Fibroblast of the aortic adventitia (primary cell): ENCODE measurements at places on chromosomes 3 and 15.

DNA sequence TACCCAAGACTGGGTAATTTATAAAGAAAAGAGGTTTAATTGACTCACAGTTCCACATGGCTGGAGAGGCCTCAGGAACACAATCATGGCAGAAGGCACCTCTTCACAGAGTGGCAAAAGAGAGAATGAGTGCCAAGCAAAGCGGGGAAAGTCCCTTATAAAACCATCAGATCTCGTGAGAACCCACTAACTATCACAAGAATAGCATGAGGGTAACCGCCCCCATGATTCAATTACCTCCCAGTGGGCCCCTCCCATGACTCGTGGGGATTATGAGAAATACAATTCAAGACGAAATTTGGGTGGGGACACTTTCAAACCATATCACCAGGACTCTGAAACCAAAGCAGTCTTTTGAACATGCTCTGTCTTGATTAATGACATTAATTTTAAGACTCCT is 7.0 kb downstream of the RTP3 start:
- no peak for DNase-seq

DNA sequence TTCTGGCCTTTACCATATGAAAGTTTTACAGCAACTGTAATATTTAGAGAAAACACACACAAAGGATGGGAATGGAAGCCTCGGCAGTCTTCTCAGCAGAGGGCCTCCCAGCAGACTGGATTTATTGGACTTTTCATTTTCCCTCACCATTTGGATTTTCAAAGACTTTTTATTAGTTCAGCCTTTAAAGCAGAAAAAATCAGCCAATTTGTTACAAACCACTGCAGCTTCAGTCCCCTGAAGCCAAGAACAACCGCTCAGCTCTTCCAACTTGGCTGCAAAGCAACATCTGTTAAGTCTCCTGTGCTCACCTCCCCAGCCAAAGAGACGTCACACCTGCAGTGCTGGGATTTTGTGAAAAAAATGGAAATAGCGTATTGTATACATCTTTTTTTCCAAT is 120.8 kb downstream of the GMPS start:
- DNase-seq, result peak; percentile 21

- no peak for DNase-seq
These were observed 3.9 kb downstream of the HYAL2 start for GRCh38 chr3:50318615-50319014.

DNA sequence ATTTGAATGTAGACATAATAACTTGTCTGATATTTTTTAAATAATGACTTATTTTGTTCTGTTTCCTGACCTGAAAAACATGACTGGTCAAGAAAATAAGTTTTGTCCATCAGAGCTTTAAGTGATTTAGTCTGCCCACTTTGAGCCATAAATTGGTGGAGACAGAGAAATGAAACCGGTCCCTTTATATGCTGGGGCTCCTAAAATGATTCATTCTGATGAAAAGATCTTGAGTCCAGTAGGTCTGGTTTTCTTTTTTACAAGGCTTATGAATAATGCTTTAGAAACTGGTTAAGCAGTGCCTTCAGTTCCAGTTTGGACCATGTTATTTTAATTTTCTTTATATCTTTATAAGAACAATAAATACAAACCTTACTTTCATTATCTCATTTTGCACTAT is 293.2 kb downstream of the DIPK2A start:
- no peak for DNase-seq

DNA sequence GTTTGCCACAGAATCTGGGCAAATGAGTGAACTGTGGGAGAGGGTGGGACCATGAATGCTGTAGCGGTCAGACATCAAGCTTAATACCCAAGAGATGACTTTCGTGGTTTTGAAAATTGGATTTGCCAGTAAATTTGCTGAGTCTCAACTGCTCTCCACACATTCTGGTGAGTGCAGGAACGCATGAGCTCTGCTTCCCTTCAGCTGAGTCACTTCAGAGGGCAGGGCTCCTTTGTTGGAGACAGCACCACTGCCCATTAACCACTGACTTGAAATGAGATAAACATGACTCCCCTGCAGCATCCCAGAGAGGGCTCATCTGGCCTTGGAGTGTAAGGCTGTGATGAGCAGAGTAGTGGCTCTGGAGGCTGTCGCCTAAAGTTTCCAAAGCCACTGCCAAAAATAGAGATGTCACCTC is 22.6 kb downstream of the RARRES1 start:
- DNase-seq, result peak; percentile 99

DNA sequence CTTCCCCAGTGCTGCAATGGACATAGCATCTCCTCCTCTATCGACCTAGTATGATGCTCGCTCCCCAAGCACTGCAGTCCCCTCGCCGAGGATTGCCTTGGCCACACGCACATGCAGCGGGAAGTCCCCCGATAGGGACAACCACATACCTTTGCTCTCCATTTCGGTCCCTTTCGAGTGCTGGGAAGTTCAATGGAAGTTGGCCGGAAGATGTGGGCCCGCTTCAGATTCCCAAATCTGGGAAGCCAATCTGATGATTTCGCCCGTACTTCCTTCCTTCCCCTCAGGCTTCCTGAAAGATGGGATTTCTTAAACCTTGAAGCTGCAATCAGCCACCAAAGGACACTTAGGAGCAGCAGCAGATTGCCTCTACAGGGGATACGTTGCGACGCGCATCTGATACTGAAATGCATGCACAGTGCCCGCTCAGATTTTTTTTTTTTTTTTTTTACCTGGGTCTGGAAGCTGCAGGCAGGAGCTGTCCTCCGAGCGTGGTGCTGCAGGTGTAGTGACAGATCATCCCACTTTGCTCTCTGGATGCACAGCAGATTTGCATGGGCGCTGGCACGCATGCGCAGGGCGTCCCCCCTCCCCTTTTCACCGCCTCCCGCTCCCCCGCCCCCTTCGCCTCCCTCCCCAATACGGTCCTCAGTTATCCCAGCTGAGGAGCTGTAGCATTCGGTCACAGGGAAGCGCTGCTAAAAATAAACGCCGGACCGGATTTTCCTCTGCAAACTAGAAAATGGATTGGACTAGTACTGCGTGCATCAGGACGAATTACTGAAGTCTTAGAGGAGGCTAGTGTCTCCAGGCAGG is at the start of gene FGF12:
TSS of gene FGF12 (minus strand) at position 510 of the 816 bp plus-strand sequence.
- DNase-seq, result peak; percentile 30

GRCh38 chr3:101229681-101230080 is 90.7 kb downstream of the IMPG2 start:
- DNase-seq, result peak; percentile 21

DNA sequence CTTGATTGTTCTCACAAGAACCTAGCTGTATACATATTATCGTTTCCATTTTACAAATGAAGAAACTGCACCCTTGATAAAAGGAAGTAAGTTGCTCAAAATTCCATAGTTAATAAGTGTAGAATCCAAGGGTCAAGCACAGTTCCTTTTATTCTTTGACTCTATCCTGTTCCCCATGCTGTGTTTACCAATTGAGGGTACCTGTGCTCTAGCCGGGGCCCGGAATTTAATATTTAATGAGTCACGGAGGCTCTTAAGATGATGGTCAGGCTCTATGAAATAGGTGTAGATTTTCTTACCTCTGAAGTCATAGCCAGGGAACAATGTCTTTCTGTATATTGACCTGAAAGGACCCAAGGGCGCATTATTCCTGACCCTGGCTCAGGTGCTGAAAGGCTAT is 65.2 kb downstream of the LPP start:
- DNase-seq, result no peak
